Immature natural killer cell (primary cell): ENCODE measurements at places on chromosomes 5 and 9. TPM values are rescaled to one million over a fixed set of nuclear protein-coding genes. Genes with fewer than 3 reads are reported as not detected.

The RASEF gene
- not detected for polyA plus RNA-seq

The PHYHD1 gene
- polyA plus RNA-seq: 4.1 TPM

The NAIF1 gene
- 5.1 TPM for polyA plus RNA-seq

DNA sequence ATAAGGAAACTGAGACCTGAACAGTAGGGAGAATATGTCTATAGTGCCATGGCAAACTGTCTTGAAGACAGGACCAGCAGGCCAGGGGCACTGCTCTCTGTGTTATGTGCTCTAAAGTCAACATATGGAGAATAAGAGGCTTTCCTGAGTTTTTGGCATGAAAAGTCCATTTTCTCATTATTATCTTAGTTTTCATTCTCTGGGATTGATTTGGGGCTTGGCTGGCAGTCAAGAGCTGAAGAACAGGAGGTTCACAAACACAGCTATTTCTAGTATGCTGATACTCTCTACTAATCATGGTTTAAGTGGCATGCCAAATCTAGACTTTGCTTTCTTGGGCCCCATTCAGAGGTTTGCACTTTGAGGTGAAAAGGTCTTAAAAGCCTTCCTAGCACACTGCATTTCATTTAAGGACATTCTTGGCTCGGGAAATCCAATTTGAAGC lies 404.4 kb downstream of the ZNF608 start:
- DNase-seq: no peak

DNA sequence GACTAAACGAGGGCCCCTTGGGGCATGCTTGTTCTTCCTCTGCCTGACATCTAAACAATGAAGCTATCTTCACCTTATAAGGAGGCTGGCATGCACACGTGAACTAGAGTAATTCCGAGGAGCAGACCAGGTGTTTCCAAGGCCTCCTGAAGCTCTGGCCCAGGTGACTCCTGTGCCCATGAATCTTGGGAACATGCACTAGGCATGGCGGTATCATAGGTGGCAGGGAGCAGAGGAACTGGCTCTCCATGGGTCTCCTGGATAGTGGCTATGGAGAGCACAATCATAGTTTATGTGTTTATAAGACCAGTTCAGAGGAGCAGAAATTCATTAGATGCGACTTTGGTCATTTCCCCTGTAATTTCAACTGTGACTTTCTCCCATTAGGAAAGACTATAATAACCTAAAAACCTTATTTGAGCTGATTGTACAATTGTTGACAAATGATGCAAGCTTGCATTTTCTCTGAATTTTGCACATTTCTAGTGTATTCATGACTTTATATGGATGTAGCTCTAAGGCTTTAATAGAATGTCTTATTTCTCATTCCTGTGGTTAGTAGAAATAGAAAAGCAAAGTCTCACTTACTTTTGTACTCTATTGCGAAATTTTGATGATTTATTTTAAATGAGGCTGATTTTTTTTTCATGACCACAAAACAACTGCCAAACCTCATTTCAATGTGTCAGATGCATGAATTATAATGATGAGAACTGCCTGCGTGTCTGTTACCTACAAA lies 135.3 kb upstream of the RPS23 start:
- peak; percentile 16 for DNase-seq

GRCh38 chr9:76525196-76525595 lies 66.2 kb downstream of the GCNT1 start:
- no peak for DNase-seq

DNA sequence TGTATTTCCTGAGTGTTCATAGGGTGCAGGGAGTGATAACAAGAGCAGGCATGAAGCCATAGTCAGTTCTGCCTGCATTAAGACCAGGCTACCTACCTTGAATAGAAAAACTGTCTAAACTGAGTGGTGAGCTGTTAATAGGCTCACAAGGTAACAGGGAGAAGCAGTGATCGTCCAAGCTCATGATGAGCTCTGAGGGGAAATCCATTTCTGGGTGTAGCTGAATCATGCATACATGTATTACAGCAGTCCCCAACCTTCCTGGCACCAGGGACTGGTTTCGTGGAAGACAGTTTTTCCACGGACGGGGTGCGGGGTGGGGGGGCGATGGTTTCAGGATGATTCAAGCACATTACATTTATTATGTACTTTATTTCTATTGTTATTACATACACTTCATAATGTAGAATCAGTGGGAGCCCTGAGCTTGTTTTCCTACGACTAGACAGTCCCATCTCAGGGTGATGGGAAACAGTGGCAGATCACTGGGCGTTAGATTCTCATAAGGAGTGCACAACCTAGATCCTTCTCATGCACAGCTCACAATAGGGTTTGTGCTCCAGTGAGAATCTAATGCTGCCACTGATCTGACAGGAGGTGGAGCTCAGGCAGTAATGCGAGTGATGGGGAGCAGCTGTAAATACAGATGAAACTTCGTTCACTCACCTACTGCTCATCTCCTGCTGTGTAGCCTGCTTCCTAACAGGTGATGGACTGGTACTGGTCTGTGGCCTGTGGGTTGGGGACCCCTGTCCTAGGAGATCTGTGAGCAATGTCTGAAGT lies 100.0 kb upstream of the IL6ST start:
- DNase-seq: no peak

DNA sequence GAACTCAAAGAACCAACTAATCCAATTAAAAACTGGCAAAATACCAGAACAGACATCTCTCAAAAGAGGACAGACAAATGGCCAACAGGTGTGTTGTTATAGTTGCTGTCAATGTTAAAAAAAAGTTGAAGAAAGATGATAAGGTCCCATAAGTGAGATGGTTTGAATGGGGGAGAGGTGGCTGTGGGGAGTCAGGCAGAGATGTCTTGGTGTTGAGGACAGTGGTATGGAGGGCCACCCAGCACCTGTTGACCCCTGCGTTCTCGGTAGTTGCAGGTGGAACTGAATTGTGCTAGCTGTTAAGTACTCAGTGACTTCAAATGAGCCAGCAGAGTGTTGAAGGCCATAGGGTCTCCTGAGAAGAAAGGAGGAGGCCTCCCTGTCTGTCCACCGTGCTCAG lies 55.9 kb upstream of the PITX1 start:
- DNase-seq: no peak

DNA sequence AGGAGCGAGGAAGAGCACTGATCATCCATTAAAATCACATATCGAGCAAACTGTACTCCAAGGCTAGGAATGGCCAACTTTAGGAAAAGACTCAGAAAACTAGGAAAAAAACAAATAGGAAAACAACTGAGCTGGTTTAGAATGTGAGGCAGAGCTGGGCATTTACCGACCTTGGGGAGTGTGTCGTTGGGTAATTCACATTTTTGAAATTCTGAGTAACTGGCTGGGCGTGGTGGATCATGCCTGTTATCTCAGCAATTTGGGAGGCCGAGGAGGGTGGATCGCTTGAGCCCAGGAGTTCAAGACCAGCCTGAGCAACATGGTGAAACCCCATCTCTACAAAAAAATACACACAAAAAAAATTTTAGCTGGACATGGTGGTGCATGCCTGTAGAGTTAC lies 70.1 kb downstream of the ZFAND5 start:
- no peak for DNase-seq

DNA sequence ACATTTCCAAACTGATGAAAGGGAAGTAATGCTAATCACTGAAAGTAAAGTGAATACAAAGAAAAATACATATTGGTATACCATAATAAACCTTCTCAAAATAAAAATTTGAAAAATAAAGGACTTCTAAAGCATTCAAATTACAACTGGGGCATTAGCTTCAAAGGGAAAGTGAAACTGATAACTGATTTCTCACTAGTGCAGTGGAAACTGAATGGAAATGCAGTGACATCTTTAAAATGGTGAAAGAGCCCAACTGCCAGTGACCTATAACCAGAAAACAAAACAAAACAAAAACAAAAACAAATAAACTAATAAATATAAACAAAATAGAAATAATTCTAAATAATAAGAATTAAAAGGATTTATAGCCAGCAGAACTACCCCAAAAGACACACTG lies 297.5 kb upstream of the GRIN3A start:
- DNase-seq: no peak

DNA sequence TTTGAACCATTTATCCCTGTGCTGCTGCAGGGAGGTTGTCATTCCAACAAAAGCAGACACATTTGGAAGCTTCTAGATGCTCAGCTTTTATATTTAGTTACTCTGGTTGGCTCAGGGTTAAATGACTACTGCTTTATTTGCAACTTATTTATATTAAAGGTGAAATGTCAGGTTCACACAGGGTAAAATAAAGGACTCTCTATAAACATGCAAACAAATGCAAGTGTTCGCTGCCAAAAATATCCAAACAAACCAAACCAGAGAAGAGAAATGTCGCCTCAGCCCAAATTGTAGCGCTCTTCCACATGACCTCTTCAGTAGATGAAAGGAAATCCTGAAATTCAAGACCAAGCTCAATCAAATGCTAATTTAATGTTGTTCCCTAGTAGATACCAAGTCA lies 57.0 kb upstream of the LIFR start:
- no peak for DNase-seq
